ENCODE measurements at places on chromosomes 7 and 10.

DNA sequence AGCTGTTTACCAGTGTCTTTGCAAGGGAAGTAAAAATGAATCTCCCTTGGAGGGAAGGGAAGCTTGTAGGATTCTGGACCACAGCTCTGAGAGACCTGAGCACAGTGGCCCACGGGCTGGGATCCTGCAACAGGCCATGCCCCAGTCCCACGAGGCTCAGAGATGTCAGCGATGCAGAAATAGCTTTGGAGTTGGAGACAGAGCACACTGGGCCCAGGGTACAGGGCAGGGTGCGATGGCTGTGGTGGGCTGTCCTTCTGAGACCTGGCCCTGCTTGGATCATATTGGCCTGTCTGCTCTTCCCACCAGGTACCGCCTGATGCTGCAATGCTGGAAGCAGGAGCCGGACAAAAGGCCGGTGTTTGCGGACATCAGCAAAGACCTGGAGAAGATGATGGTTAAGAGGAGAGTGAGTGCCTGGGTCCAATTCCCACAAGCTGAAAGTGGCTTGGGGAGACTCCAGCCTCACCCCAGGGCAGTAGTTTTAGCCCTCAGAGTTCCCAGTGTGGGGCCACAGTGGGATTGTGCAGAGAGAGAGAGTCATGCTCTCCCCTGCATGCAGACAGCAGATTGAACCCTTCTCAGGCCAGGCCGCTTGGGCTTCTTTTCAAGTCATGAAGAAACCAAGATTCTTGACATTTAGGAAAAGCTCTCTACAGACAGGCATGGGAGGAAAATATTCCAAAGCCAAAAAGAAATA, 13.5 kb upstream of the CSGALNACT2 start:
- no peak for DNase-seq

DNA sequence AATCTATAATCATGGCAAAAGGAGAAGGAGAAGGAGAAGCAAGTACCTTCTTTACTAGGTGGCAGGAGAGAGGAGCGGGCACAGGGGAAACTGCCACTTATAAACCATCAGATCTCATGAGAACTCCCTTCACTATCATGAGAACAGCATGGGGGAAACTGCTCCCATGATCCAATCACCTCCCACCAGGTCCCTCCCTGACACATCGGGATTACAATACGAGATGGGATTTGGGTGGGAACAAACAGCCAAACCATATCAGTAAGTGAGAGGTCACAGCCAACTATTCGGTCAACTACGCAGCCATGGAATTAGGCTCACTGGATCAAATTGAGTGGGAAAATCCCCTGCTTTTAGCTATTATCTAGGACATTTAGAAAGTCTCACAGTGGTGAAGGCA, 54.2 kb upstream of the STEAP1B start:
- DNase-seq: no peak

DNA sequence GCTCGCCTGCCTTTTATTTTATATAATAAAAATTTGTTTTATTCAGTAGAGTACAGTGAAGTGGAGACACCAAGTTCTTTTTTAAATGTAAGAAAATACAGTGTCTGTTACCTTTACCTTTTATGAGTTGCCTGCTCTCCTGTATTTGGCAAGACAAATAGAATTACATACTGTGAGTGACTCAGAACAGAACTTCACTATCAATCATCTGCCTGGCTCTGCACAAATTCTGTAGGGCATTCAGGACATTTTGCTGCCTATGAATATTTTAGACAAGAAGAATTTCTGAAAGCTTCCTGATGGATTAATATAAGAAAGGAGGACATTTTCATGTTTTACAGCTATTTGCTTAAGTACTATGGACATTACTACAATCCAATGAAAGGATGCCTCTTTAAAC, 135.4 kb upstream of the PHF14 start:
- DNase-seq: no peak

- DNase-seq: no peak
Measured at GRCh38 chr10:87538092-87539015, 33.7 kb downstream of the MINPP1 start.

- no peak for DNase-seq
Measured at GRCh38 chr10:113631684-113632367, 32.0 kb downstream of the NRAP start.

DNA sequence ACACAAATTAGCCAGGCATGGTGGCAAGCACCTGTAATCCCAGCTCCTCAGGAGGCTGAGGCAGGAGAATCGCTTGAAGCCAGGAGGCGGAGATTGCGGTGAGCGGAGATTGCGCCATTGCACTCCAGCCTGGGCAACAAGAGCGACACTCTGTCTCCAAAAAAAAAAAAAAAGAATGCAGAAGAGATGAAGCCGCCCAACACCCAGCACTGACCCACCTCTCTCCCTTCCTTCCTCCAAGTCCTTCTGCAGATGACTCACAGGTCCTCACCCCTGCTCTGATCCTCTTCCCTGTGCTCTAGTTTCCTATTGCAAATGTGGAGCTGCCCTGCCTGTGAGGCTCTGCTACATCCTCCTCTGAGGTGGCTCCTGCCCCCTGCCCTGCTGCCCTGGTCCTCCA, 22.0 kb upstream of the OPALIN start:
- peak; percentile 25 for DNase-seq

- no peak for DNase-seq
Measured at GRCh38 chr7:148485618-148486017, 104.9 kb upstream of the C7orf33 start.

GRCh38 chr10:47408606-47409005, 24.5 kb upstream of the ZNF488 start:
- DNase-seq: no peak

DNA sequence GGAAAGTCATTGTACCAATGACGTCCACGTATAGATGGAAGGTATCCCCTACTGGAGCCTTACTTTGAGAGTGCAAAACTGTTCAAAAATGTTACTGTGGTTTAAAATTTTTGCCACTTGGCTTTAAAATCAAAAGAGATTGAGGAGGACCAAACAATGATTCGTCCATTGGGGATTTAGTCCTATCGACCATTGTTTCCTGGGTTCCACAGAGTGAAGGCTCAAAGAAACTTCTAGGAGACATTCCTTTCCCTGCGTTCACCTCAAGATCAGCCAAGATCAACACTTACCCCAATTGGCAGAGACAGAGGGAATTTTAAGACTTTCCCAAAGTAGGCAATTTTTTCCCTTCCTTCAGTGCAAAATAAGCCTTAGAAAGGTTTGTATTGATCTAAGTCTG, 152.3 kb downstream of the NEBL start:
- DNase-seq: no peak

- DNase-seq: no peak
Measured at GRCh38 chr10:18504161-18504560, 147.2 kb downstream of the NSUN6 start.

DNA sequence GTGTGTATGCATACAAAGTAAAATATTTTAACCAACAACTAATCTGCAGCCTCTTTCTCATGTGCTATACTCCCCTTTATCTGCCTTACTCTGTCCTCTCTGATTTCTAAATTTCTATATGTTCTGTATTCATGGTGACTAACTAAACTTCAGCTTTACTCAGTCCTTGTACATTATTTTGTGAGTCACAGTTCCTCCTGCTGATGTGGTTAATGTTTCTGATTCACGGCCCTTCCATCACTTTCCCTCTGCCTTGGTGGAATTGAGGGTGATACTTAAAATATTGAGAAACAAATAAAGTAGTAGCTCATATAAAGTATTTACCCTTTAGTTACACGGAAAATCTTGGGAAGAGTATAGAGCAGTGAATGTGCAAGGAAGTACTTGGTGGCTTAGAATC, 899.1 kb upstream of the ZWINT start:
- DNase-seq: no peak

- peak; percentile 35 for DNase-seq
Measured at GRCh38 chr7:25124465-25125136, 459 bp downstream of the CYCS start.

GRCh38 chr10:18236756-18237155, 96.5 kb downstream of the CACNB2 start:
- DNase-seq: no peak

DNA sequence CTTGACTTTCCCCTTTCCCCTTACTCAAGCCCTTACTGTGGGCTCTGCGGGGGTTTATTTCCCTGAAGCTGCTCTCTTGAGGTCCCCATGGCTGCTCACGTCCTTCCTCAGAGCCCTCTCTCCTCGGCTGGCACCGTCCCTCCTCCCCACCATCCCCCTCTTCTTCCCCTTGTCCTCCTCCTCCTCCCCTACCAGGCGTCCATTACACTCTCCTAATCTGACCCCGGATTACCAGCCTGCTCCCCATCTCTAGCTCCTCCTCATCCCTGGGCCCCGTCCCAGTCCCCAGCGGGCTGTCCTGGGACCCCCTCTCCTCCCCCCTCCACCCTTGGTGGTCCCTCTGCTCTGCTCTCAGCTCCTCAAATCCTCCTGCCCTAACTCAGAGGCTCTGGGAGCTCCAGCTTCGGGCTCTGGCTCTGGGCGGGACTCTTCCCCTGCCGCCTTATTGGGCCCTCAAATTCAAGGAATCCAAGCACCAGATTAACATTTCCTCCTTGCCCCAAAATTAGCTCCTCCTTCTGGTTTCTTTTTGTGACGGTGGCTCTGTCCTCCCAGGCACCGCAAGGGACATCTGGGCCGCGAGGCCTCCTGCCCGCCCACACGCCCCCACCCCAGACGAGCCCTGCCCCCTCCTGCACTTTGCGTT, 48.5 kb upstream of the LEP start:
- DNase-seq: no peak

GRCh38 chr7:134315679-134316538, 821 bp downstream of the SLC35B4 start:
- DNase-seq: no peak

DNA sequence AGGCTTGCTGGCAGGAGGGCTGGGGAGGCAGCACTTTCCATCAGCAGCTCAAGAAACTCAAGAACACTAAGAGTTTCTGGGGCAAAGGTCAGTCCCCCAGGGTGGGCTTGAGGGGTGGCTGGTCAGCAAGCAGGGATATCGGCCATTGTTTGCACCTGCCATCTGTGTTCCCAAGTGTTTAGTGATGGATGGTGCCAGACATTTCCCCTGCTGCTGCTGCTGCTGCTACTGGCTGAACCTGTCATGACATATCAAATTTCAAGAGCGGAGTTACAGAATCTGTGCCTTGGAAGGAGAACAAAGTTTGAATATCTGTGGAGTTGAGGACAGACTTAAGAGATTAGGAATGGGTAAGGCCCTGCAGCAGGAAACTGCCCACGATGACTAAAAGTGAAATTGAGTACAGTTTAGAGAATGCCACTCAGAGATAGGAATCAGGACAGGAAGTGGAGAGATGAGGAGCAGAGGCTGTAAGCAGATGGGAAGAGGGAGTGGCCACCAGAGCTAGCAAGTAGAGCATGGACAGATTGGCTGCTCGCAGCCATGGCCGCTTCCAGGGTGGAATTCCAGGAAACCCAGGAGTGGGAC, 39.2 kb upstream of the PPP1R3C start:
- DNase-seq: peak; percentile 81

DNA sequence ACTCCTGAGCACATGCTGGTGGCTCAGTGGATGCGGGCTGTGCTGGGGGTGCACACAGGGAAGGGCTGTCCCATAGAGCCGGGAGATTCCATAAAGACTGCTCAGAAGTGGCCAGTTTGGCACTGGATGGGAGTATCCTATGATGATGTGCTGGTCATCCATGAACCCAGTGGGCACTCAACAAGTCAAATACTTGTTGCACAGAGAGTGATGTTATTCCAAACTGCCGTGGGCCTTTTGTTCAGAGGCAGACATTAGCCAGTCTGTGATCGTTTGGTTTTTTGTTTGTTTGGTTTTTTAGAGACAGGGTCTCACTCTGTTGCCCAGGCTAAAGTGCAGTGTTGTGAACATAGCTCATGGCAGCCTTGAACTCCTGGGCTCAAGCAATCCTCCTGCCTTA, 30.9 kb upstream of the SAMD8 start:
- no peak for DNase-seq

GRCh38 chr7:47444376-47445098, 137.4 kb downstream of the TNS3 start:
- peak; percentile 35 for DNase-seq

DNA sequence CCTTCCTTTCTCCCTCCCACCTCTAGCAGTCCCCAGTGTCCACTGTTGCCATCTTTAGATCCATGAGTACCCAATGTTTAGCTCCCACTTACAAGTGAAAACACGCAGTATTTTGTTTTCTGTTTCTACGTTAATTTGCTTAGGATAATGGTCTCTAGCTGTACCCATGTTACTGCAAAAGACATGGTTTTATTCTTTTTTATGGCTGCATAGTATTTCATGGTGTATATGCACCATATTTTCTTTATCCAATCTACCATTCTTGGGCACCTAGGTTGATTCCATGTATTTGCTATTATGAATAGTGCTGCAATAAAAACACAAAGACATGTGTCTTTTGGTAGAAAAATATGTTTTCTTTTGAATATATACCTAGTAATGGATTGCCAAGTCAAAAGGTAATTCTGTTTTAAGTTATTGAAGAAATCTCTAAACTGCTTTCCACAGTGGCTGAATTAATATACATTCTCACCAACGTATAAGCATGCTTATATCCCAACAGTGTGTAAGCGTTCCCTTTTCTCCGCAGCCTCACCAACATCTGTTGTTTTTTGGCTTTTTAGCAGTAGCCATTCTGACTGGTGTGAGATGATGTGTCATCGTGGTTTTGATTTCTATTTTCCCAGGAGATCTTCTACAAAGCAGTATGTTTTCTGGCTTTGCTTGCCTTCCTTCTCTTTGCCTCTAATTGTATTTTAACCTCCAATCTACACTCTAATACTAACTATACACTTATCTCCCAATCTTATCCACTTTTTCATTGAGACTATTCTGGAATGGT, 179.5 kb upstream of the PHF14 start:
- DNase-seq: no peak

DNA sequence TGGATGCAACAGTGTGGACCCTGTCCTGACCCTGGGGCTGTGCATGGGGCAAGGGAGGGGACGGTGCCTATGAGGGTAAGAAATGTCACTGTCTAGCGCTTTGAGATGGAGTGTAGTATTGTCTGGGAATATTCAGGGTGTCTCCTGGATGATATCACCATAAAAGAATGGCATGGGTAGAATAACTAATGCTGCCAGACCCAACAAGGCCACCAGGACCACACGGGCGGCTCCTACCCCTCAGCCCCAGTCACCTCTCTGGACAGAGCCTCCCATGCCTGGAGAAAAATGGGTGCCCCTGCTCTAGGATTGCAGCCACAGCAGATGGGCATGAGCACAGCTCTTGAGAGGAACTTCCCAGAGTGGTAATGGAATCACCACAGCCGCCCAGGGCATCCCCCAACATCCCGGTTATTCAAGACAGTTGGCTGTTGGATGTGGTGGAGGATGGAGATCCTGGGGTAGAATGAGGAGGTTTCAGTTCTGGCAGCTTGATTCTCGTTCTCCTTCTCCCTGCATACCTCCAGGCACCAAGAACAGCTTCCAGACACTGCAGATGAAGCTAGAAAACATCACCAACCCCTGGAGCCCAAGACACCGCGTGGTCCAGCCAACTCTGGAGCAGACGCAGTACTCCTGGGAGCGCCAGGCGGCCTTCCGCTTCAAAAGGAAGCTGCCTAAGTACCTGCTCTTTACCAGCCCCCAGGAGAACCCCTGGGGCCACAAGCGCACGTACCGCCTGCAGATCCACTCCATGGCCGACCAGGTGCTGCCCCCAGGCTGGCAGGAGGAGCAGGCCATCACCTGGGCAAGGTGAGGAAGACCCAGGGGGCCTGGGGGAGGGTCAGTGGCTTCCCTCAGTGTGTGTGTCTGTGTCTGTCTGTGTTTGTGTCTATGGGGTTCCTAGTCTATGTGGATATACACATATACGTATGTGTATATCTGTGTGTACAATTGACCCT, 6.2 kb downstream of the AOC1 start:
- DNase-seq: no peak

GRCh38 chr7:36670585-36671431, 53.5 kb downstream of the AOAH start:
- peak; percentile 71 for DNase-seq
